Suprapubic skin (tissue), 4 donors: ENCODE measurements at places on chromosomes 1 and 21. TPM values are rescaled to one million over a fixed set of nuclear protein-coding genes. Genes with fewer than 3 reads are reported as not detected.

CD5L gene
- total RNA-seq, result not detected

TDRD10 gene
- 0.72 TPM for total RNA-seq

DNA sequence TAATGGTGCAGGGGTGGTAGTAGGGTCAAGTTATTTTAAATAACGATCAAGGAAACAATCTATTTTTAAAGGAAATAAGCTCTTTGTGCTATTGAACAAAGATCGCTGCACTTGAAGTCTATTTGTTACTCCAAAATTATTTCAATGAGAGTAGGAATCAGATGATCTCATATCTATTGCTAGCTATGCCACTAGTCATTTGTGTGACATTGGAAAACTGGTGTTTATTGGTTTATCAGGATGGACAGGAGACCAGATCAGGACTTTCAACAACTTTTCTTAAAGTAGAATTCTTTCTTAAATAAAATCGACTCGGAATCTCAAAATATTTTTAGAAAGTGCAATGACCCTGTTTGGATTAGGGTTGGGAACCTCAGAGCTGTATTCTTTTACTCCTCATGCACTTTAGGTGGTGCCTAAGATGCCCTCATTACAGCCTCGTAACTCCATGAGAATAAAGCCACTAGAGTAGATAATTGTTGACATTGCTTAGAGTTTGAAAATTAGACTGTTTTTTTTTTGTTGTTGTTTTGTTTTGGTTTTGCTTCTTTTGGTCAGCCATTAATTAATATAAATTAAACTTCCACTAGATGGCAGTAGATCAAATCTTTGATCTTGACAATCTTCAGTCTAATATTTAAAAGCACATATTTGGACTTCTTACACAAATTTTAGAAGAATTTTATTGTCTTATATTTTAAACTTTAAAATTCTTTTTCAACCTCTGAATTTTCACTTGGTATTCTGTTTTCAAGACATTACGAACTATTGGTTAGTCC is 352.4 kb downstream of the USP25 start:
- no peaks in the 10 kb centered on the region for H3K27me3 ChIP-seq
- no peak for DNase-seq
- no peaks in the 10 kb centered on the region for H3K4me1 ChIP-seq
- no peak overlapping the region for H3K27ac ChIP-seq
- no peaks in the 10 kb centered on the region for H3K36me3 ChIP-seq

DNA sequence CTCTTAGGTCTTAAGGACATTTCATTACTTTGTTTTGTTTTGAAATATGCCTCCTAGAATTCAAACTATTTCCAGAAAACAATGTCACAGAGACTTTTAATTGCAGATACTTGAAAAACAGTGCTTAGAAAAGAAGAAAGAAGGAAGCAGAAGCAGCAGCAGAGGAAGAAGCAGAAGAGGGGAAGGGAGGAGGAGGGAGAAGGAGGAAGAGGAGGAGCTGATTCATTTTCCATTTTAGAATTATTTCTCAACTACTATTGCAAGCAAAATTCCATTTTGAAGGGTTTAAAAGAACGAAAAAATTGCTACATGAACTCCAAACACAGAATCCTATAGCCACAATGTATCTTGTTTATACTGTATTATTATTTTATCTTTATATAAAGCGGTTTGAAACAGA is 13.9 kb downstream of the RC3H1 start:
- peaks cover 26% of the 10 kb centered on the region for H3K4me1 ChIP-seq
- H3K36me3 ChIP-seq, result no peaks in the 10 kb centered on the region
- H3K4me3 ChIP-seq, result no peak overlapping the region
- no peak for DNase-seq
- H3K27me3 ChIP-seq, result no peaks in the 10 kb centered on the region

GRCh38 chr1:23428136-23428905 is 3.8 kb upstream of the TCEA3 start:
- H3K27me3 ChIP-seq, result no peaks in the 10 kb centered on the region
- no peak overlapping the region for H3K4me3 ChIP-seq
- no peak overlapping the region for H3K27ac ChIP-seq
- no peak for DNase-seq
- peaks cover 41% of the 10 kb centered on the region for H3K36me3 ChIP-seq

DNA sequence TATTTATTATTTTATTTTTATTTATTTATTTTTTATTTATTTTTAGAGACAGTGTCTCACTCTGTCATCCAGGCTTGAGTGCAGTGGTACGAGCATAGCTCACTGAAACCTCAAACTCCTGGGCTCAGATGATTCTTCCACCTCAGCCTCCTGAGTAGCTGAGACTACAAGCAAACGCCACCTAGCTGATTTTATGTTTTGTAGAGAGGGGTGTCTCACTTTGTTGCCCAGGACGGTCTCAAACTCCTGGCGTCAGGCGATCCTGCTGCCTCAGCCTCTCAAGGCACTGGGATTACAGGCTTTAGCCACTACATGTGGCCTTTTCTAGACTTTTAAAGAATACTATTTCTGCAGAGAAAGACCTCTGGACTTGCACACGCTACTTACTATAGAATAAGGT is 61.3 kb upstream of the C1orf53 start:
- H3K27ac ChIP-seq, result no peak overlapping the region
- no peak for DNase-seq
- no peaks in the 10 kb centered on the region for H3K36me3 ChIP-seq
- no peaks in the 10 kb centered on the region for H3K27me3 ChIP-seq

DNA sequence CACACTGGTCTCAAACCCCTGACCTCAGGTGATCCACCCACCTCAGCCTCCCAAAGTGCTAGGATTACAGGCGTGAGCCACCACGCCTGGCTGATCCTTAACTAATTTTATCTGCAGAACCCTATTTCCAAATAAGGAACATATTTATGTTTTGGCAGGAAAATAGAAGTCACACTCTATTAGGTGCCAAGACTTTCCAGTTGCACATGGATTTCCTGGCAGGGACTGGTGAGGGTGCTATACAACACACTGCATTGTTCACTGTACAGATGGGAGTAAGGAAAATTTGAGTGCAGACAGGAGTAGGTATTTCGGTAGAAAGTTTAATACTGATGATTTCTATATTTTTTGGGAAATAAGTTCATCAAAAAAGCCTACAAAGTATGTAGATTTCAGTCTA is 605.3 kb upstream of the B3GALT2 start:
- H3K36me3 ChIP-seq, result no peaks in the 10 kb centered on the region
- no peak for DNase-seq
- no peaks in the 10 kb centered on the region for H3K4me1 ChIP-seq
- no peaks in the 10 kb centered on the region for H3K27me3 ChIP-seq

GRCh38 chr21:45524756-45525152 is 17.5 kb downstream of the SLC19A1 start:
- no peaks in the 10 kb centered on the region for H3K27me3 ChIP-seq
- no peak overlapping the region for H3K4me3 ChIP-seq
- H3K27ac ChIP-seq, result no peak overlapping the region
- H3K36me3 ChIP-seq, result peaks cover 5% of the 10 kb centered on the region

GRCh38 chr1:156885314-156885713 is 8.2 kb upstream of the PEAR1 start:
- no peak overlapping the region for H3K4me3 ChIP-seq
- H3K27me3 ChIP-seq, result peaks cover 54% of the 10 kb centered on the region
- H3K27ac ChIP-seq, result no peak overlapping the region
- H3K4me1 ChIP-seq, result no peaks in the 10 kb centered on the region
